Stimulated activated CD8-positive, alpha-beta memory T cell treated with anti-CD3 and anti-CD28 coated beads, Interleukin-4, amount 100 ng/mL, for 1 hour (primary cell): ENCODE measurements at places on chromosomes 16 and 17.

- no peak for DNase-seq
These were observed 182.4 kb upstream of the RBFOX1 start for GRCh38 chr16:7150230-7150629.

GRCh38 chr16:2341456-2342447, 1.2 kb upstream of the ABCA3 start:
- no peak for DNase-seq

GRCh38 chr17:39069114-39069756, 82.2 kb downstream of the PLXDC1 start:
- DNase-seq: no peak

DNA sequence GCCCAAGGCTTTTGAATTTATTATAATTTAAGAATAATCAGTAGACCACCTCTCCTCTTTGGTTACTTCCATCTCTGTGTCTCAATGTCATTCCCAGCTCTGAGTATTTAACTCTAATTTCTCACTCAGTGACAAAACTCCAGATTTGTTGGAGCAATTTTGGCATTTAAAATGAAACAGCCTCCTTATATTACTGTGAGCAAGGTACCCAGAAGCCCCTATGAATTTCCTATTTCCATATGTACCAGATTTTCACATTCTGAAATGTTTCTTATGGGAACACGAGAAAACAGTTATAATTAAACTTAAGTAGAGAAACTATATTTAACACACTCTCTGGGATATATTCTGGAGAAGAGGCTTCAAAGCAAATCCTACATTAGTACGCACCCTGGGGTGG, 285.4 kb upstream of the CDH8 start:
- no peak for DNase-seq

- DNase-seq: no peak
These were observed 14.1 kb downstream of the C17orf58 start for GRCh38 chr17:67982034-67982640.

DNA sequence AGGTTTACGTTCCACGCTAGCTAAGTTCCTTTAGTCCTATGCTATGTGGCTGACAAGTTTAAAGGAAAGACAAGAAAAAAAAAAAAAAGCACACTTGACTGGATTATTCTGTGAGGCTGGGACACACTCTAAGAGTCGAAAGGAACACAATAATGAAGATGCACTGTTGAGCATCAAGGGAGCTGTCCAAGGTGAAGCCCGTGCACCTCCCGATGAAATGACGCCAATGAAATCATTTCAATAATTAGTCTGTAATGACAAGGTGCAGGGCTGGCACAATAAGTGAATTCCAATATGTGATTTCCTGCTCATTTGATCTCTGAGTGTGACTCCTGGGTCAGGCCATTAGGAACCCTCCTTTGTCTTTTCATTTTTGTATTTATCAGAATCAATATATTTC, 232.9 kb downstream of the CDH13 start:
- no peak for DNase-seq

- no peak for DNase-seq
These were observed 134.2 kb upstream of the CPHXL start for GRCh38 chr16:75860326-75861053.

DNA sequence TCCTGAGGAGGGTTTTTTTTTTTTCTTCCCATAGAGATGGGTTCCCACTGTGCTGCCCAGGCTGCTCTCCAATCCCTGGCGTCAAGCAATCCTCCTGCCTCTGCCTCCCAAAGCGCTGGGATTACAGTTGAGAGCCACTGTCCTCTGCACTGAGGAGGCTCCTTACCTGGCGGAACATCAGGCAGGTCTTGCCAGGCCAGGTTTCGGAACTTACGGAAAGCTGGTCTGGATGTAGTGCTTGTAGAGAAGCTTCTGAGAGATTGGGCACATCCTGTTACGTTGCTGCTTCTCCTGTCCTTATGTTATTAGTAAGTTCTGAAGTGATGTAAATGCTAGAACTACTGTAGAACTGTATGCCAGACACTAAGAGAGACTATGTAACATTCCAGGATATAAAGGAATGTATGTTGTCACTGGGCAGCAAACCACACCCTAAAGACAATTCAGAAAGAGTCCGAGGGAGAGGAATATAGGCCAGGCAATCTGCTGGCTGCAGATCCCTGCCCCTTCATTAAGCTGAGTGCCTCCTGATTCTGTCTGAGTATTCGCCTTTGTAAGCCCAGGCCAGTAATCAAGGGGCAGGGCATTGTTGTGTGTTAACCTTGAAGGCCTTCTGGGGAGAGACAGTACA, 21.1 kb downstream of the ETV4 start:
- DNase-seq: no peak

GRCh38 chr17:42720996-42721583, 23.8 kb downstream of the EZH1 start:
- no peak for DNase-seq

- DNase-seq: no peak
These were observed 67.6 kb downstream of the TBC1D16 start for GRCh38 chr17:79968116-79968515.

GRCh38 chr17:6786618-6787017, 10.6 kb downstream of the FBXO39 start:
- no peak for DNase-seq

DNA sequence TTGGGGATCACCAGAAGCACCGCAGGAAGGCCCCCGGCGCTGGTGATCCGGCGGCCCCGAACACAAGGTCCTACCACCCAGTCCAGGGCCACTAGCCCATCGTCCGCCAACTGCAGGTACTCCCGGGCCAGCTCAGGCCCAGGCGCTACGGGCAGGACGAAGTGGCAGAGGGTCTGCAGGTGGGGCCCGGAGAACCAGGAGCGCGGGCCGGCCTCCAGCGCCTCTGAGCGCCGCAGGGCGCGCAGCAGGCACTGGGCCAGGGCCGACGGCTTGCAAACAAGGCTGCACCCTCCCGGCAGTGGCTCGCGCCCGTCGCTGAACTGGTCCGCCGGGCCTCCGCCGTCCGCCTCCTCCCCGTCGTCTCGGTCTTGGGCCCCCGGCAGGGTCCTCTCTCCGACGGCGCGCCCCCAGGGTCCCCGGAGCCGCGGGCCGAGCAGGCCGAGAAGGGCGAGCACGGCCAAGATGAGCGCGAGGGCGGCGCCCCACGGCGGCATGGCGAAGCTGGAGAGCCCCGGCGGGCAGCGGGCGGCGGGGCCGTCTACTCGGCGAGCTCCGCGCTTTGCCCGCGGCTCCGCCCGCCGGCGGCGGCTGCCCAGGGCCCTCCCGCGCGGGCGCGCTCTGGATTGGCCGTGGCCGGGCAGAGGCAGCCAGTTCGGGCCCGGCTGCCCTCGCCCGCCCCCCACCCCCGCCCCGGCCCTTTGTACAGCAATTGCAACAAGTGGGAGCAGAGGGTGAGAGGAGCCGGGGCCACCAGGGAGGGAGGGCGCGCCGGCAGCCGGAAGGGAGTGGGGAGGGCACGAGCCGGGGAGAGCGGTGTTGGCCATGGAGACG, at the start of gene ABHD15:
ABHD15 (minus strand) TSS at position 565 of the 831 bp plus-strand sequence; CDS start at position 494, 71 bp downstream.
- no peak for DNase-seq

DNA sequence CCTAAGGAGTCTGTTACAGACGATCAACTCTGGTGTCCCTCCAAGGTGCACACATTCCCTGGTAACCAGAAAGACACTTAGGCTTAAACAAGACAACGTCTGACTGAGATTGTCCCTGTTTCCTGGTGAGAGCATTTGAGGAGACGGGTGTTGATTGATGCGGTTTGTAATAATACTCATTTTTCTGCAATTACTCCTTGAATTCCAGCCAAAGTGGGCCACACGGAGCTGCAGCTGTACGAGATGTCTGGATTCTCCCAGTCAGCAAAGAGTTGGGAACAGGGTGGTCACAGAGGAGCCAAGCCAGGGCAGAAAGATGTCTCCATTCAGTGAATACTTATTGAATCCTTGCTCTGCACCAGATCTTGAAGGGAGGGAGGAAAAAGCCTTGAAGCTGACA, 30.9 kb upstream of the CES5A start:
- DNase-seq: no peak

DNA sequence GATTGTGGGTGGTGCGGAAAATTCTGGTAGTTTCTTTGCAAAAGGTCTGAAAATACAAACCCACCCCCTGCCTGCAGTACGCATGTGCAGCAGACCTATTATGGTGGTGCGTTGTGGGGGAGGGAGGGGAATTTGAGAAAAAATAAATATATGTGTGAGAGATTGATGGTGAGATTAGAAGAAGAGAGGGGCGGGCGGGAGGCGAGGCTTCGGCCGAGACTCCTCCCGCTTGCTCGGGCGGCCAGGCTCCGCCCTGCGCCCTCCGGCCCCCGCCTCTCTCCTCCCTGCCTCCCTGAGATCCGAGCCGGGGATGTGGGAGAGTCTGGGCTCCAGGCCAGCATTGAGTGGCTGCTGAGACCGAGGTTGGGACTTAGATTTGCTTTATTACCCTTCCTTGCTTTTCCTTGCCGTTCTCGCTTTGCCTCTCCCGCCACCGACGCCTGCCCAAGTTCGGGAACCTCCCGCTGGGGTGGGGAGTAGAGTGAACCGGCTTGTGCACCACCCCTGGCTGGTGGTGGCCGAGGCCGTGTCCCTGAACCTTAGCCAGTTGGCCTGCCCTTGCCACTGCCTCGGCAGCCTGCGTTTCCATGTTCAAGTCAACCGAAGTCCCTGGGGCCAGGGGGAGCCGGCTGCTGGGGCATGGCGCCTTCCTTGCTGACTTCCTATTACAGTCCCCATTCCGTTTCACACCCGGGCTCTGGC, 956 bp upstream of the CHD3 start:
- peak; percentile 80 for DNase-seq

DNA sequence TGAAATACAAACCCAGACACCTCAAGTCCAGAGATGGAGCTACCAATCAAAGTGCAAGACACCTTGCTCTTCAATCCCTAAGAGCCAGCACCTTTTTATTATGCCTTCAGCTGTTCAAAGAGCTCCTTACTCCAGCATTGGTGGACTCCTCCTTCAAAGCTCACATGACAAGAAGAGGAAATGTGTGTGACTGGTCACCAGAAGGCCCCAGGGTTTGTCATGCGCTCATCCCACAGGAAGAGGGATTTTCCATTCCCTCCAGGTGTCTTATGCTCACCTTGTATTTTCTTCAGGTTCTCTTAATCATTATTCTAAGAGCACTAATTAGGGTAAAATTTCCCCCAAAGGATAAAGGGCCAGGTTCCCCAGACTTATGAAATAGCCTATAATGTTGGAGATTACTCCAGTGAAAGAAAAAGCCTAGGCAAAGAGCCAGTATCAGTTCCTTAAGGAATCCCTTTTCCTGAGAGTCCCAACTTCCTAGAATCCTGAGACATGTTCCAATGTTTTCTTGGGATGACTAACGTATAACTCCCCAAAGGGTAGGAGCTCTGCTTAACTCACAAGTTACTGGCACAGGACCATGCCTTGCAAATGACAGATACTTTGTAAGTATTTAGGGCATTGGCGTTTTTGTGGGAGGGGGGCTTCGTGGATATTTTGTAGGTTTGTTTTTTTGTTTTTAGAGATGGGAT, 56.9 kb upstream of the SOX9 start:
- no peak for DNase-seq

DNA sequence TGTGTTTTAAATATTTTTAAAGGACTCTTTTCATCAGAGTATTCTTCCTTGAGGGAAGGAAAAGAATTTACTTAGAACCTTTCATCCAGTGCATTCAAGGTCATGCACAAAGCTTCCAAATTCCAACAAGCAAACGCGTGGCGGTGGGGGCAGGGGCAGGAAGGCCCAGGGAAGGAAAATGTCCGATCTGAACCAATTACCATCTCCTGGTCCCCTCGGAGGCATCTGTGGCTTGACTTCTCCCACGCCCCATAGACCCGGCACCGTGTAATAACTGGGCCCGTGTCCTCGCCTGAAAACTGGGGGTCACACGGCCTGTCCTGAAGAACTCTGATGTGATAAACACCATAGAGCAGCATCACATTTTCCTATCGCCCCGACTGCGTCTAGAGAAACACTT, 18.3 kb downstream of the MEAK7 start:
- DNase-seq: no peak
